KG1 (cell line): ENCODE measurements at places on chromosomes 3 and 15.

DNA sequence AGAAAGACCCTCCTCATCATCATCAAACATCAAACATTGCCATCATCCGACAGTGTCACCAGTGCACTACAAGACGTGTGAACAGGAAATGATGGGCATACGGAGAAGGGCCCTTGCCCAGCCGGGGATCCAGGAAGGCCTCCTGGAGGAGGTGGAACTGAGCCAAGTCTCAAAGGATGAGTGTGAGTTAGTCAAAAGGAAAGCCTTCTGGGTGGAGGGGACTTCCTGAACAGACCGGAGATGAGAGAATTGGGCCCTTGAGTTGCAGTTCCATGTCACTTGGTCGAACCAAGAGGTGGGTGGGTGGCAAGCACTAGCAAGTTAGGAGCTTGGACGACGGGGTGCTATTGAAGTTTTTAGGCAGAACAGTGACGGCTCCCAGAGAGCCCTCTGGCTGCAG lies 8.5 kb downstream of the SEMA4B start:
- no peak for DNase-seq

DNA sequence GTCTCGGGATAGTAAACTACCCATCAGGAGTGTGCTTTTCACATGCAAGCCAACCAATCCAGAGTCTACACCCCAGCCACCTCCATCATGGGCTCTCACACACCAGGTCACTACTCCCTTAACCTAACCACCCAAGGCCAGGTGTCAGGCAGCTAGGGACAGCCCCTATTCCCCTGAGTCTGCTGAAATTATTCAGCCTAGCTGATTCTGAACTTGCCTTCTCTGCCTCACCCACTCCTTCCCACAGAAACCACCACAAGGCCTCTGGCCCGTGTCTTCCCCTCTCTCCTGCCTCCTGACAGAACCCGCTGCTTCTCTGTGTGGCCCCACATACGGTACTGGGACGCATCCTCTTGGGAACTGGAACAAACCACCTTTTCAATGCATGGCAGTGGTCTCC lies 82.1 kb downstream of the PCSK6 start:
- no peak for DNase-seq

GRCh38 chr15:89450076-89451006 lies 46.0 kb downstream of the RHCG start:
- DNase-seq = no peak

- peak; percentile 62 for DNase-seq
These were observed at the start of gene NLGN1 for GRCh38 chr3:173397161-173398110. Gene NLGN1 (plus strand): TSS chr3:173397744.

DNA sequence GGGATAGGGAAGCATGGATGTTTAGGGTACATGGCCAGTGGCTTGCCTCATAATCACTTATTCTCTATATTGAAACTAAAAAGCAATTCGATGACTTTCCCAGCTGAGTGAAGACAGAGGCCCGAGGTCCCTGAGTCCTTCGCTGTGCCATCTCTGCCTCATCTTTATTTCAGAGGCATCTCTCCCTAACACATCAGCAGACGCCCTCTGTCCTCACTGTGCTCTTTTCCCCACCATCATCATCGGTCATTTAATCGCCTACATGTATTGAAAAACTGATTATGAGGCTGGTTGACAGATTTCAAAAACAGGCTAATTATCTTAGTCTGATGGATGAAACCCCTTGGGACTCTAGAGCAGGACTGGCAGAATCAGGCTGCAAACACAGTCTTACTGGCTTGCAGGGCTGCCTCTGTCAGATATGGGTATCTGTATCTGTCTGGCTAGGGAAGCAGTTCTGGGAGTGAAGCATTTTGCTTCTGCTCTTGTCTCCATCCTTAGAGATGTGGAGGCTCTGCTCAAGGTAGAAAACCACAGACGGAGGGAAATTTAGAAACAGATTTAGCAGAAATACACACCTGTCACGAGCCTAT lies 291.0 kb upstream of the CHRM5 start:
- DNase-seq = no peak

DNA sequence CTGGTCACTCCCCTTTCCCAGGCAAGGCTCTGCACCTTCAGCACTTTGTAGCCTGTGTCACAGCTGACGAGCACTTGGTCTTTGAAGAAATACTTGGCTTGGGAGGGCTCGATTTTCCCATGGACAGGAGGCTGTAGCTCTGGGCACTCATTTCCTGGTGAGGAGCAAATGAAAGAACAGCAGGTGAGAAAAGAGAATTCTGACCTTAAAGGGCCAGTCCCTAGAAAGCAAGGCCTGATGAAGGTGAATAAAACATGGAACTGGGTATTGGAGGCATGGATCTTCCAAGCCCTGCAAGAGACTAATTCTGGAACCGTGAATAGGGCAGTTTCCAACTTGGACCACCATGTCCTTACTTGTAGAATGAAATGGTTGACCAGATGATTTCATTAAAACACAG lies 39.9 kb downstream of the MASP1 start:
- no peak for DNase-seq

GRCh38 chr3:168878655-168879054 lies 782.9 kb upstream of the GOLIM4 start:
- DNase-seq = no peak

- no peak for DNase-seq
These were observed 317.3 kb upstream of the CFAP20DC start for GRCh38 chr3:59367150-59367549.

DNA sequence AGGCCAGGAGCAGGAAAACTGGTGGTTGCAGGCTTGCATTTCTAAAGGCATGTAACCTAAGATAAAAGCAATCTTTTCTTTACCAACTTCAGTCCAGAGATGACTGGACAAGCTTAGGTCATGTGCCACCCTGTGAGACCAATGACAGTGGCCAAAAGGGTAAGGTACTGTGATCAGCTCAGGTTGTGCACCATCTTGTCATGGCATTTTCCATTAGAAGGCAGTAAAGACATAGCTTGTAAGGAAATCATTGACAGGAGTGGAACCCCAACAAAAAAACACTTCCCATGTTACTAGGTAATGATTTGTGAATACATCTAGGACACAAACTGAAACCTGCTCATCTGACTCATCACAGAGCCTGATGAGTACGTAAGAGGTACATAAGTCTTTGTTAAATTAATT lies 35.2 kb downstream of the SSR3 start:
- no peak for DNase-seq
